ENCODE measurements at places on chromosomes 11 and 22. TPM values are rescaled to one million over a fixed set of nuclear protein-coding genes. Genes with fewer than 3 reads are reported as not detected.

Gene LRRC74B
- total RNA-seq: not detected

Gene HPX
- total RNA-seq: 0.28 TPM

Gene ANKRD13D
- total RNA-seq: 29.1 TPM

Gene OR5D13
- total RNA-seq: not detected

Gene POU2AF3
- not detected for total RNA-seq

Gene MAP6
- total RNA-seq: 0.27 TPM
